Muscle of leg (tissue), 16 donors: ENCODE measurements at places on chromosomes 6 and 20.
A peak's percentile ranks its signal among the peaks of the same experiment; 100 is the strongest.

- H3K36me3 ChIP-seq = no peaks in the 10 kb centered on the region
- no peaks in the 10 kb centered on the region for H3K27me3 ChIP-seq
- DNase-seq = no peak
- no peak overlapping the region for H3K4me3 ChIP-seq
These were observed 87.6 kb downstream of the MYLK4 start for GRCh38 chr6:2663123-2663522.

- H3K27me3 ChIP-seq = no peaks in the 10 kb centered on the region
- H3K4me3 ChIP-seq = no peak overlapping the region
- H3K27ac ChIP-seq = no peak overlapping the region
These were observed 93.9 kb downstream of the CLIC5 start for GRCh38 chr6:45921691-45922281.

DNA sequence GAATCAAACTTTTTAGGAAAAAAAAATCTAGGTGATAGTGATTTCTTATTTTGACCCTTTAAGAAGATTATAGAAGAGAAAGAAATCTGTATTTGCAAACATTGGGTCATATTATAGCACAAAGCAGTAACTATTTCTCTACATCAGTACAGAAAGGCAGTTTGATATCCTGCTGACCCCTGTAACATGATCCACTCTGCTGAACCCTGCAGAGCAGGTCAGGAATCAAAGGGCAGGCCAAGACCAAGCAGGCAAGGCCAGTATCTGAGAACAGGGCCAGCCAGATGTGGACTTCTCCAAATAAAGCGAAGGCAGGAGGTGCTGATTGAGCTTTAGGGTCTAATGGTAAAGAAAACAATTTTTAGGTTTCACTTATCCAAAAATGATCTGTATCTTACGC lies 239.4 kb downstream of the PTPRK start:
- H3K27me3 ChIP-seq = no peaks in the 10 kb centered on the region
- no peak for DNase-seq
- H3K27ac ChIP-seq = no peak overlapping the region

- peaks cover 6% of the 10 kb centered on the region for H3K4me1 ChIP-seq
- DNase-seq = no peak
- H3K36me3 ChIP-seq = no peaks in the 10 kb centered on the region
- H3K27ac ChIP-seq = no peak overlapping the region
- no peak overlapping the region for H3K4me3 ChIP-seq
These were observed 106.7 kb upstream of the RREB1 start for GRCh38 chr6:7000825-7001777.

GRCh38 chr6:140062043-140063020 lies 687.9 kb upstream of the CITED2 start:
- no peaks in the 10 kb centered on the region for H3K36me3 ChIP-seq
- H3K4me1 ChIP-seq = peaks cover 3% of the 10 kb centered on the region
- H3K27me3 ChIP-seq = no peaks in the 10 kb centered on the region
- peak overlapping the region; percentile 67 for H3K27ac ChIP-seq
- DNase-seq = peak; percentile 90

- H3K4me1 ChIP-seq = peaks cover 49% of the 10 kb centered on the region
- H3K27ac ChIP-seq = no peak overlapping the region
- no peak overlapping the region for H3K4me3 ChIP-seq
- H3K36me3 ChIP-seq = no peaks in the 10 kb centered on the region
- DNase-seq = no peak
These were observed 2.3 kb downstream of the NR2E1 start for GRCh38 chr6:108168090-108168463.

- H3K36me3 ChIP-seq = peaks cover 3% of the 10 kb centered on the region
- no peak overlapping the region for H3K4me3 ChIP-seq
- no peaks in the 10 kb centered on the region for H3K27me3 ChIP-seq
- no peak for DNase-seq
- H3K27ac ChIP-seq = no peak overlapping the region
These were observed 99.1 kb downstream of the ARID1B start for GRCh38 chr6:156876302-156876701.

DNA sequence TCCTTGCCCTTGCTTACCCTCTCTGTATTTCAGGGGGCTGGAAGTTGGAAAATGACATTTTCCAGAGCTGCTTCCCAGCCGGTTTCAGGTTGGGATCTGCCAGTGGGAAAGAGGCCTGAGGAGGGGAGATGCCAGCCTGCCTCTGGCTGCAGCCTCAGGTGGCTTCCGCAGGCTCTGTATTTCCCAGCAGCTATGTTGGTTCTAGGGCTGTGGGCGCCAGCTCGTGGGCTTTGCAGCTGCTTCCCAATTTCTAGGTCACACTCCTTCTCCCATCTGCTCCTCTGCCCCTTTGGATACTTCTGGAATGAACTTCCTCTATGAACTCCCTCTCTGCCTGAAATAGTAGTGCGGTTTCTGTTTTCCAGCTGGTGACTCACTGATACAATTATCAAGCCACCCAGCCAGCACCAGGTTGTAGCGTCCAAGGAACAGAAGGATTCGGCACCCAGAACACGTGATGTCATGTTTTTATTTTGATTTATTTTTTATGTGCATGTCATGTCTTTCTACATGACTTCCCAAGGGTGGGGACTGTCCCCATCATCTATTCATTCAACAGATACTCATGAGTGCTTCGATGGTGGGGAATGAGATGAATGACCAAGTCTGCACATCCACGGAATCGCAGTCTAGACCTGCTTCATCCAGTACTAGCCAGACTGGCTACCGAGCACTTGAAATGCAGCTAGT lies 38.0 kb downstream of the TGM2 start:
- peak overlapping the region; percentile 65 for H3K27ac ChIP-seq
- H3K4me3 ChIP-seq = no peak overlapping the region
- H3K27me3 ChIP-seq = no peaks in the 10 kb centered on the region
- H3K4me1 ChIP-seq = peaks cover 21% of the 10 kb centered on the region

- no peaks in the 10 kb centered on the region for H3K36me3 ChIP-seq
- no peak overlapping the region for H3K4me3 ChIP-seq
- DNase-seq = no peak
- no peak overlapping the region for H3K27ac ChIP-seq
These were observed 41.5 kb upstream of the SMIM28 start for GRCh38 chr6:138336221-138336620.

- no peaks in the 10 kb centered on the region for H3K36me3 ChIP-seq
- H3K27ac ChIP-seq = no peak within 1 kb of the TSS
- peak; percentile 41 for DNase-seq
- no peak within 1 kb of the TSS for H3K4me3 ChIP-seq
These were observed at the start of gene DDX43 for GRCh38 chr6:73394577-73395354. TSS of gene DDX43 (plus strand) at chr6:73394828. CDS start at chr6:73394906, 78 bp downstream.
